ENCODE measurements at places on chromosomes 12 and 14.
A peak's percentile ranks its signal among the peaks of the same experiment; 100 is the strongest.

- no peak for DNase-seq
Measured at GRCh38 chr14:86513056-86513455, 983.1 kb downstream of the FLRT2 start.

DNA sequence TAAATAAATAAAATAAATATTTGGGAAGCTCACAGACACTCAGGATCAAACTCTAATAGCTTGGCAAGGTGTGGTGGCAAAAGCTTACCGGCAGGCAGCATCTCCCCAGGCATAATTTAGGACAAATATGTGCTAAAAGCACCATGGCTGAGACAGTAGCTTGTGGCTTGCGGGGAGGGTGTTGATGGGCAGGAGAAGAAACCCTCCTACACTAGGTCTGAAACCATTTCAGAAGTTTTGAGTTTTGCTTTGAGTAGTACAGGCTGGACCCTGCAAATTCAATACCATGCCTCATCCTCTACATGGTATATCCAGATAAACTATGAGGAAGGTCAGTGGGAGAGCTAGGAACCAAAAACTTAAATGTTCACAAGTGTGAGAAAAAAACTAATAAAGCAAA is 33.1 kb downstream of the MAP3K9 start:
- DNase-seq = no peak

DNA sequence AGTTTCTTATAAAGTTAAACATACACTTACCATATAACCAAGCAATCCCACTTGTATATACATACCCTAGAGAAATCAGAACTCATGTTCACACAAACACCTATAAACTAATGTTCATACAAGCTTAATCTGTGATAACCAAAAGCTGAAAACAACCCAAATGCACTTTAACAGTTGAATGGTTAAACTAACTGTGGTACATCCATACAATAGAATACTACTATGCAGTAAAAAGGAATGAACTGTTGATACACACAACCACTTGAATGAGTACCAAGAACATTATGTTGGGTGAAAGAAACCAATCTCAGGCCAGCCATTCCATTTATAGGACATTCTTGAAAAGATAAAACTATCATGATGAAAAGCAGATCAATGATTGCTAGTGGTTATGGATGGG is 427.6 kb downstream of the DPF3 start:
- no peak for DNase-seq

GRCh38 chr12:65313719-65314317 is 35.3 kb downstream of the MSRB3 start:
- no peak for DNase-seq

GRCh38 chr14:39423793-39424192 is 8.4 kb downstream of the FBXO33 start:
- DNase-seq = no peak

DNA sequence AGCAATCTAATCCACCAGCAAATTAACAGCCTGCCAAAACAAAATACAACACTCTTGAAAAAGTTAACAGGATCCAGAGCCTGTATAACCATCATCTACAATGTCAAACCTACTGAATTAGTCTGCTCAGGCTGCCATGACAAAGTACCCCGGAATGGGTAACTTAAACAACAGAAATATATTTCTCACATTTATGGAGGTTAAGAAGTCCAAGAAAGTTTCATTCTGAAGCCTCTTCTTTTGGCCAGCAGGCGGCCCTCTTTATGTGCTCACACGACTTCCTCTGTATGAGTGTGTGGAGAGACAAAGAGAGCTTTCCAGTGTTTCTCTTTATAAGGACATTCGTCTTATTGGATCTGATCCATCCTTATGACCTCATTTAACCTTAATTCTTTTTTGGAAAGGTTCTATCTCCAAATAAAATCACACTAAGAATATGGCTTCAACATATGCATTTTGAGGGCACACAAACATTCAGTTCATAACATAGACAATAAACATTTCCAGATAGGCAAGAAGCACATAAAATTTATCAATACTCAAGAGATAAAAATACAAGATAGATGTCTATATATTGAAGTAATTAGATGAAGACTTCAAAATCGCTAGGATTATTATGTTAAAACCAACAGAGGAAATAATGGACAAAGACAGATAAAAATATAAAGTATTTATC is 5.9 kb upstream of the RERG start:
- no peak for DNase-seq

- DNase-seq = no peak
Measured at GRCh38 chr14:50659327-50659974, 8.7 kb downstream of the SAV1 start.

DNA sequence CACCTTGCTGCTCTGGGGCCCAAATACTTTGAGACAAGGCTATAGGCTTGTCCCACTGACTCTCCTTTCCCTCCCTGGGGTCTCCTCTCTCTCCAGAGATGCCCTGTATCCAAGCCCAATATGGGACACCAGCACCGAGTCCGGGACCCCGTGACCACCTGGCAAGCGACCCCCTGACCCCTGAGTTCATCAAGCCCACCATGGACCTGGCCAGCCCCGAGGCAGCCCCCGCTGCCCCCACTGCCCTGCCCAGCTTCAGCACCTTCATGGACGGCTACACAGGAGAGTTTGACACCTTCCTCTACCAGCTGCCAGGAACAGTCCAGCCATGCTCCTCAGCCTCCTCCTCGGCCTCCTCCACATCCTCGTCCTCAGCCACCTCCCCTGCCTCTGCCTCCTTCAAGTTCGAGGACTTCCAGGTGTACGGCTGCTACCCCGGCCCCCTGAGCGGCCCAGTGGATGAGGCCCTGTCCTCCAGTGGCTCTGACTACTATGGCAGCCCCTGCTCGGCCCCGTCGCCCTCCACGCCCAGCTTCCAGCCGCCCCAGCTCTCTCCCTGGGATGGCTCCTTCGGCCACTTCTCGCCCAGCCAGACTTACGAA is 3.1 kb downstream of the NR4A1 start:
- DNase-seq = no peak

- DNase-seq = no peak
Measured at GRCh38 chr12:109630815-109631214, 57.2 kb downstream of the MVK start.

DNA sequence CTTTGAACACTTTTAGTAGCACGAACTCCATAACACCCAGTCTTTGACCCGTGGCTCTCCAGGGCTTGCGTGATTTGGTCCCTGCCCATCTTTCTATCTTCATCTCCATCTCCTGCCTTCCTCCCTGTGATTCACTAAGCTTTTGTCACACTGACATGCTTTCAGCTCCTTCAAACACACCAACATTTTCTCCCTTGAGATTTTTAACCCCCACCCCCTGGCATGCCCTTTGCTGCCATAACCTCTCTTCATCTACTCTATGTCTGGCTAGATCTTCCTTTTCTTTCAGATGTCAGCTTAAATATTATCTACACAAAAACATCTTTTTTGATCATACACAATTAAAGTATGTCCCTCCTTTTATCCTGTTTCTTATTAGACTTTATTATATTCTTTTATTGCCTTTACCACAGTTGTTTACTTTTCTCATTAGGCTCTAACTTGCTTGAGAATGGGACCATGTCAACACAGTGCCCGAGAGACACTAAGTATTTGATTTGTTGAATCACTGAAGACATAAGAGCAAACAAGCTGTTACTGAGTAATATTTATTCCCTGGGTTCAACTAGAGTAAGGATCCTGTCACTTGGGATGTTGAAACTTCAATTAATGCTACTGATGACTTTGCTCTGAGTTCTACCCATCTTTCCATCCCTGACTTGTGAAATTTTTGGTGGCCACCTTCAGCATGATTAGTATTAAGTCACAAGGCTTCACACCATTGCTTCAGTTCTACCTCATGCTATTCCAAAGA is 387.3 kb downstream of the LRIG3 start:
- DNase-seq = no peak

DNA sequence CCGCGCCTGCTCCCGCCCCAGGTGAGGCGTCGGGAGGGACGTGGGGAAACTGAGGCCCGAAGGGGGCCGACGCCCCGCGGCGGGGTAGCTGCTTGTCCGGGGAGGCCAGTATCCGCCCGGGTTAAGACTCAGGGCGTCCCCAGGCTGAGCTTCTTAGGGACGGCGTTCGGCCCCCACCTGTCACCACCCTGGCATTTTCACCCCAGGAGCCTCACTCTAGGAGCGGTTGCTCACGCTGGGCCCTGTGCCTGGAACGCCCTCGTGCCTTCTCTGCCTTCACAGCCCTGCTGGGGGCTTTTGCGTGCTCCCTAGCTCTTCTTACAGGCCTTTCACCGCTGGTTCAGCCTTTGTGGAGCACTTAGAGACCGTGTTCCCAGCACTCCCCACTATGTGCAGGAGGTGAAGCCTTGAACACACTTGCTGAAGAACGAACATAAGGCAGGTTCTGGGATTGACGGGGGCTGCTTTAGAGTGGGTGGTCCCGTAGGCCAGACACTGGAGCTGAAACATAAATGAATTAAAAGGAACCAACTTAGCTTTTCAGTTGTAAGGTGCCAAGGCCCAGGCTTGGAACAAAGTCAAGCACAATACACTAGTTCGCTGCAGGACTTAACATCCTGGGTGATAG is 601 bp downstream of the ZNF839 start:
- DNase-seq = no peak

GRCh38 chr12:98002887-98003493 is 512.4 kb upstream of the TMPO start:
- DNase-seq = peak; percentile 33

GRCh38 chr12:29792853-29793252 is 9.1 kb upstream of the TMTC1 start:
- no peak for DNase-seq

DNA sequence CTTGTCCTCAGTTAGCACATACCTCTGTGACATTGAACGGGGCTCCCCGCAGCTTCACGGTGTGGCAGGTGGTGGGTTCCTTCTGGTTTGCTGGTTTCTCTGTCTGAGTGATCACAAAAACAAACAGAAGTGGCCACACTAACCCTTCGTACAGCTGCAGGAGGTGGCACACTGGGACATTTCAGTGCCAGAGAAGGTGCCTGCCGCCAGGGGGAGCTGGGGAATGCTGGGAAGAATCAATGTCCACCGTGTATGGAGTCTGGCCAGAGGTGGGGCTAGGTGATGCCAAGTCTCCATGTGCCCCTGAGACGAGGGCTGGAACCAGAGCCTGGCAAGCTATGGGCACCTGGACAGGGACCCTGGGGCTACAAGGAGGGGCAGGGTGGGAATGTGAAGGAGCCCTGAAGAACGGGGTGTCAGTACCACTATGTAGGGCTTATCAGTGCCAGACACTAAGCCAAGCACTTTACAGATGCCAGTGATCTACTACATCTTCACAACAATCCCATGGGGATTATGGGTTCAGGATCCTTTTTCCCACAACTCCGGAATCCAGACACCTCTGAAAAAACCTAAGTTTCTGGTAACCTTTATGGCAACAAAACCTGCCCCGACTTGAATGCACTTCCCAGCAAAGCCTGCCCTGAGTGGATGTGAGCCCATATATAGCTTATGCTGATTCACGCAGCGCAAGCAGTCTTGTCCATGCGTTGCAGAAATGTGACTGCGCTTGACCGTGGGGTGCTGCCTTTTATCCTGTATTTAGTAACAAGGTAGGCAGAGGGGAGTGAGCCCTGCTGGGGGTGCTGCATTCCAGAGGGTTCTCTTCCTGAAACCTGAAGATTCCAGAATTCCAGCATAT is 10.8 kb downstream of the RBM19 start:
- no peak for DNase-seq

DNA sequence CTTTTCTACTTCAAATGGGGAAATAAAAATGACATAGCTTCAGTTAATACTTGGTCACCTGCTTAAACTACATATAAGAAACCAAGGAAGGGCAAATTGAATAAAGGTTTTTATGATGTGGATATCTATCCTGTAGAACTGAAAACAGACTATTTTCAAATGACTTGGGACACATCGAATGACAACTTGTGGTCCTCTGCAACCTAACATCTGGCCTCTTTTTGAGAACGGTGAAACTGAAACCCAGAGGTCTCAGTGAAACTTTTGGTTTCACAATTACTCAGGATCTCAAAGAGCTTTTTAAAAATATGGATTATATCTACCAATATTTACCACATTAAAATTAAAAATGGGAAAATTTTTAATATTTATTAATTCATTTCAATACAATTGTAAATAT is 65.2 kb downstream of the PPP2R5E start:
- DNase-seq = no peak

- DNase-seq = no peak
Measured at GRCh38 chr12:24280056-24280842, 330.8 kb upstream of the SOX5 start.

GRCh38 chr12:96371790-96372699 is 28.2 kb downstream of the CDK17 start:
- no peak for DNase-seq

- no peak for DNase-seq
Measured at GRCh38 chr12:29216266-29216665, 67.2 kb downstream of the FAR2 start.

- DNase-seq = peak; percentile 58
Measured at GRCh38 chr14:69879175-69880043, at the start of gene SMOC1. SMOC1 (plus strand) TSS chr14:69879416; CDS start chr14:69879679, 263 bp downstream.

GRCh38 chr14:46381674-46382073 is 269.9 kb downstream of the RPL10L start:
- DNase-seq = no peak

DNA sequence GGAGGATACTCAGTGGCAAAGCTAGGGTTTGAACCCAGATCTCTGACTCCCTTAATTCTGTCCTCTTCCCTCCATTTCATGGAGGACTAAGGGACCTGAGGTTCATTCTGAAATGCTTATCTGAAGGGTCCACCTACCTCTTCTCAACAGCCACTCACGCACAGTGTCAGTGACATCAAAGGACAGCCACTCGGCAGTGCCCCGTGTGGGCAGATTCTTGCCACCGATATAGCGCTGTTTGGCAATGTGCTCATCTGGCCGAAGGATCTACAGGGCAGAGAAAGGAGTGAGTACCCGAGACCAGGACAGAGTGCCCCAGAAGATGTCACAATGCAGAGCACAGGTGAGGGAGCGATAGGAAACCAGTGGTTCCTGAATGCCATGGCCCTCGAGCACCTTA is 10.8 kb downstream of the TGFB3 start:
- DNase-seq = no peak

DNA sequence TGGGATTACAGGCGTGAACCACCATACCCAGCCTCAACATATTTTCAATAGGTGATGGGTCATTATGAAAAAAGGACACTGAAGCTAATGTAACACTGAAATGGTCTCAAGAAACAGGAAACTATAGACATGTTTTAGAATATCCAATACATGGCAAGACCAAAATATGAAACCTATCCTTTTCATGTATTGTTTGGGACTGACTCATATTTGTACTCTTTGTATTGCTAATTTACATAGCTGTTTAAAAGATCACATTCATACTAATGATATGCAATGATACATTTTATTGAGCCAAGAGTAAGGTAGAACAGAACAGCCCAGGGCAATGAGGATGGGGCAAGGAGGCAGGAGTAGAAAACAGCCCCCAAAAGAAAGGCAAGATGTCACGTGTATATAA is 32.6 kb downstream of the RESF1 start:
- no peak for DNase-seq

GRCh38 chr14:22830443-22831010 is 840 bp downstream of the MRPL52 start:
- no peak for DNase-seq

Measured in NCI-H1930 (cell line).